SK-N-SH treated with all-trans-retinoic acid at 6 μM for 48 hours (cell line): ENCODE measurements at places on chromosomes 11 and 22.

DNA sequence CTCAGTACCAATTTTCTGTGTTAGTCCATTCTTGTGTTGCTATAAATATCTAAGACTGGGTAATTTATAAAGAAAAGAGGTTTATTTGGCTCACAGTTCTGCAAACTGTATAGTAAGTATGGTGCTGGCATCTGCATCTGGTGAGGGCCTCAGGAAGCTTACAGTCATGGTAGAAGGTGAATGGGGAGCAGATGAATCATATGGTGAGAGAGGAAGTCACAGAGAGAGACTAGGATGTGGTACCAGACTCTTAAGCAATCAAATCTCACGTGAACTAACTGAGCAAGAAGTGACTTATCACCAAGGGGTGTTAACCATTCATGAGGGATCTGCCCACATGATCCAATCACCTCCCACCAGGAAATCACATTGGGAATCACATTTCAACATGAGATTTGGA lies 60.8 kb upstream of the ZBED5 start:
- ATAC-seq = no peak

- no peak for ATAC-seq
These were observed 95.2 kb downstream of the DSCAML1 start for GRCh38 chr11:117701781-117702180.

DNA sequence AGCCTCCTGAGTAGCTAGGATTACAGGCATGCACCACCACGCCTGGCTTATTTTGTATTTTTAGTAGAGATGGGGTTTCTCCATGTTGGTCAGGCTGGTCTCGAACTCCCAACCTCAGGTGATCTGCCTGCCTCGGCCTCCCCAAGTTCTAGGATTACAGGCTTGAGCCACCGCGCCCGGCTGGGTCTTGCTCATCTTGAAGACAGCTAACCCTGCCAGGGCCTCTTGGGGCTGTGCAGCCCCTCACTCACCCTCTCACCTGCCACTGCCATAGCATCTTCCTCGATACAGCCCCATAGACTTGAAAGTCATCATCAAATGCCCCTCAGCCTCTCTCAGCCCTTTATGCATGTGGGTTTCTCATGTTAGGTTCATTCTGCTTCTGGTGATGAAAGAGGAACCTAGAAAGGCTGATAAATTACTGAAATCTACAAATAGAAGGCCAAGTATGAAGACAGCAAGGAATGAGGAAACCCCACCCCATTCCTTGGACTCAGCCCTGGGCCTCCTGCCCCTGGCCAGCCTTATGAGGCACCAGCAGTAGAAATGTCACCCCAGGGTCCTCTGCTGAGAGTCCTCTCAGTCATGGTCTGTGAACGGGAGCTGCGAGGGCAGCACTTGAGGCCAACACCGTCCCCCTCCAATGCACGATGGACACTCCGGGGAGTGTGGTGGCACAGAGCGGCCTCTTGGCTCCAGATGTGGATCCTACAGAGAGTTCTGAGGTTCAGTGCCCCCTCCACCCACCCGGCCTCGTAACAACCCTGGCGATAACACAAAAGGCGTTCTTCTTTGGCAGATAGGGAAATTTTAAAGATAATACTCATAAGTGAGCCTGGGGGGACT lies 24.8 kb downstream of the SCGB1A1 start:
- ATAC-seq = peak; percentile 21

DNA sequence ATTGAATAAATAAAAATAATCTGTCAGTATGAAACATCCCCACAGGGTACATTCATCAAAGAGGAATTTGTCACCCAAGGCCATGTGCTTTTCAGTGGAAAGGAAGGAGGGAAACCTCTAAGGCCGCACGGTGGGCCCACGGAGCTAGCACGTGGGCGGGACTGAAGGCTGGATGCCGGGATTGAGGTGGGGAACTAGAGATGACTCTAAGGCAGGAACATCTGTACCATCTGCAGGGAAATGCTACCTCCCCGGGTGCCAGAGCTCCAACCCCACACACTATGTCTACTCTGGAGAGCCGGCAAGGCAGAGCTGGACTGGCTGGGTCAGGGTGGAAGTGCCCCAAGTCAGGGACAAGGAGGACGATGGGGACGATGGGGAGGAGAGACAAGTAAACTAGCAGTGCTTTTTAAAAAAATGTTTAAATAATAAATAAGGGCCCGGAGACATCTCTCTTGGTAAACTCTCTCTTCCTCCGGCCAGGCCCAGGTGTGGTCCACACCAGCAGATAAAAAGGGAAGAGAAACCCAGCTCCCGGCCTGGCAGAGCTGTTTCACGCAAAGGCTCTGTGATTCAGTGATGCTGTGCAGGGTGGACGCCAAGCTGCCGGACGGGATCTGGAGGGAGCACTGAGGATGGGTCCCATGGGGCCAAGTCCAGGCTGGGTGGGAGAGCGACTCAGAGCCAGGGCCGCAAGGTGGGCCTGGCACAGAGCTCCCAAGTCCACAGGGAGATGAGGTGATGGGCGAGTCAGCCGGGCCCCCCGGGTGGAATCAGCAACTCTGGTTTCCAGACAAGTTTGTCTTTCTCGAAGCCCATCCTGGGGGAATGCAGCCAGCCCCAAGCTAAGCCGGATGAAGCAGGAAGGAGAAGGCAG lies 5.8 kb downstream of the LIF start:
- ATAC-seq = no peak

DNA sequence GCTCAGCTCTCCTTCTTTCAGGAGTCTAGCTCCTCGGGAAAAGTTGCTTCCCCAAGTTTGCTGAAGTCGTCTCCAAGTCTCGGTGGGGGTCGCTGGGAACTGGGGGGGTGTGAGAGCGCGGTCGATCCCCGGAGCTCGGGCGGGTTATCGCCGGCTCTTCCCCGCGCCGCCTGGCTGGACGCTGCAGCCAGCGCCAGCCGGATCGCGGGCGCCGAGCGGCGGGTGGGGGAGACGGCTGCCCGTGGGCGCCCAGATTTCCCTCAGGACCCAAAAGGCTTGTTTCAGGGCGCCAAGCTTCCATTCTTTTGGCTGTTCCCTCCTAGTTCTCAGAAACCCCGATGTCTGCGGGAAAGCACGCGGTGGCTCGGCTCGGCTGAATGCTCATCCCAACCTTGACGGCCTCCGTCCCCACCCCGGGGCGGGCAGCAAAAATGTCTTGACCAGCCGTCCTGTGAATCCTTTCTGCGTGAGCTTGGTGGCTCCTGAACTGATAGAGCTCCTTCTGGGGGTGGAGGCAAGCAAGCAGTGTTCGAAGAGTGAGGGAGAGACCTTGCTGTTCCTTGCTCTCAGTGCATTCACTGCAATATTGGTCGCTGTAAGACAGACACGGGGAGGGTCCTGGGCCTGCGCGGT lies 1.7 kb downstream of the ZBTB16 start:
- peak; percentile 63 for ATAC-seq

DNA sequence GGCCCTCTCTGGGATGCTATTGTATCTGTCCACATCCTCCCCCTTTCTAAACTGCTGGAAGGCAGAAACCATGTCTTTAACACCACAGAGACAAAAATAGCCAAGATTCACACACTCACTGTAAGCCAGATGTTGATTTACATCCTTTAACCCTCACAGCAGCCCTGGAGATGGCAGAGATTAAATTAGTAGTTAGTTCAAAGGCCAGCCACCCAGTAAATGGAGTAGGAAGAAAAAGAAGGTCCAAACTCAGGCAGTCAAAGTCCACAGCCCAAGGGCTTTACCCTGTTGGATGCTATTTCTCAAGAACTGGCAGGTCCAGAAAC lies 2.1 kb upstream of the ZNHIT2 start:
- no peak for ATAC-seq

GRCh38 chr11:67022961-67023956 lies at the start of gene SYT12:
Gene SYT12, plus strand, starts transcription at chr11:67023134. Its CDS starts 7,011 bp downstream, at chr11:67030145.
- peak; percentile 59 for ATAC-seq

DNA sequence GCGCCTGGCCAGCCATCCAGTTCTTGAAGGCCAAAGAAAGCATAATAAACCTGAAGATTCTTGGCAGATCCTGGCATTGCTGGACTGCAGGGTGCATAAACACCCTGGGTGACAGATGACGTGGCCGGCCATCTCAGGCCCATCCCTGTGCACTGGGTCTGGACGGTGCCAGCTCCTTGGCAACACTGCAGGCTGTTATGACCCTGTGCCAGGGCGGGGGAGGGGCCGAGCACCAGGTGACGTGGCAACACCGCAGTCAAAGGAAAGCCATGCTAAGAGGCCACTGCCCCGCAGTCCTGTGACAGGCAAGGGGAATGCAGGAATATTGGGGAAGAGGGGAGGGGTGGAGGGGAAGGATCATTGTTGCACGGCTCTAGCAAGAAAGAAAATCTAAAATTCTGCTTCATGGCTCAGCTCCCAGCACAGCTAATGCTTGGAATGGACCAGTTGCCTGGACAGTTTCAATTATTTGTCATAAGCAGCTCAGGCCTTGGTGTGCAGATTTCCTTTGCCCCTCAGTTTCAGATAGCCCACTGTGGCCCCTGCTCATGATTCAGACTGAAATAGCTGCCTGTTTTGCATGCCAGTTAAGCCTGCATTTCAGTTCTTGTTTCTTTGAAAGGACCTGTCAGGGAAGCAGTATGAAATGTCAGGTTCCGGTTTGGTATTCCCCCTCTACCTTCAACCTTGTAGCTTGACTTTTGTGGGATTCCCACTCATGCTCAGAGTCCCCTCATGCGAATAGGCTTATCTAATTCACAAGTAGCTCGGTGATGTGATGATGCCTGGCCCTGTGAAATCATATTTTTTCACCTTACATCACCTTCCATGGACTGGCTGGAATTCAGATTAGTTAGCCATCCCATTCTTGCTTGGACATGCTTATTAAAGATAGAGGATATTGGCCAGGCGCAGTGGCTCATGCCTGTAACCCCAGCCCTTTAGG lies 29.7 kb upstream of the DDX6 start:
- peak; percentile 75 for ATAC-seq

GRCh38 chr11:65071907-65072630 lies 11.8 kb downstream of the CDCA5 start:
- no peak for ATAC-seq

DNA sequence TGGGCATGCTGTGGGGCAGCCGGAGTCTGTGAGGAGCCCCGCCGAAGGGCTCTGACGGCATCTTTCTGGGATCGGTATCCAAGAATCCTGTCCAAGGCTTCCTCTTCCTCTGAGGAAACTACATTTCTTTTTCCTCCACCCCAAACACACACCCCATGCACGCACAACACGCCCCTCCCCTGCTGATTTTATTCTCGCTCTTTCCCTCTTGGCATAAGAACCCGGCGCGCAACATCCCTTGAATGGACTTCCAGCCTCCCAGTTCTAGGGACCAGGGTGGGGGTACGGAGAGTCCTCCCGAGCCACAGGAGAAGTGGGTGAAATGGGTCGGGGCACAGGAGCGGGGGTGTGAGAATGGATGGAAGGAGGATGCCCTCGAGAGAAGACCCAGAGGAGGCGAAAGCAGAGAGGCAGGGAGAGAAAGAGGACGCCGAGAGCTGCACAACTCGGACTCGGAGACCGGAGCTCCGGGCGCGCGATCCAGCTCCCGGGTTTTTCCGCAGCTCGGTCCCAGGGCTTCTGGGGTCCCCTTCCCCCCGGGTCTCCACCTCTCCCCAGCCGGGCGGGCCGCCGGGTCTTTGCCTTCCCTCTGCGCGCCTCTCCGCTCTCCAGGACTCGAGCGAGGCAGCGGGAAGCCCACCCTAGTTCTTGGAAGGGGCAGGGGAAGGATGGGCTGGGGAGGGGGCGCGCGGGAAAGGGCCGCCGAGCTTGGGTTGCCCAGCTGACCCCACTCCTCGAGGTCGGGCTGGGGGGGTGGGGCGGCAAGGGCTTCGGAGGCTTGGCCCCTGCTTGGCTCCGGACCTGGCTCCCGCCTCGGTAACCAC lies 1.5 kb upstream of the LARGE1 start:
- ATAC-seq = peak; percentile 55

GRCh38 chr11:120227228-120227852 lies 12.6 kb upstream of the POU2F3 start:
- no peak for ATAC-seq

DNA sequence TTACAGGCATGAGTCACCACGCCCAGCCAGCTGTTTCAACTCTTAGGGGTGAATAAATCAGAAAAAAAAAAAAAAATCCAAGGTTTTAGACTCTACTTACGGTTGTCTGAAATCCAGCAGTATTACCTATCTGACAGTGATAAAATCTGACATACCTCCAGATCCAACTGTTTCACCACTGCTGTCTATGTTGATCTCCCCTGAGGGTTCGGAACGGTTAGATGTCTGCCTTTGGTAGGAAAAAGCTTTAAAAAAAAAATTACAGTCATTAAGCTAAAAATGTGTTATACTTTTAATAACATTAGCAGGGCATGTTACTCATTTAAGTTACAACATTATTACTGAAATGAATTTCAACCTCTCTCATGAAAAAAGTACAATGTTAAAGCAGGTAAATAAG lies 21.1 kb downstream of the NCAPD3 start:
- ATAC-seq = no peak

DNA sequence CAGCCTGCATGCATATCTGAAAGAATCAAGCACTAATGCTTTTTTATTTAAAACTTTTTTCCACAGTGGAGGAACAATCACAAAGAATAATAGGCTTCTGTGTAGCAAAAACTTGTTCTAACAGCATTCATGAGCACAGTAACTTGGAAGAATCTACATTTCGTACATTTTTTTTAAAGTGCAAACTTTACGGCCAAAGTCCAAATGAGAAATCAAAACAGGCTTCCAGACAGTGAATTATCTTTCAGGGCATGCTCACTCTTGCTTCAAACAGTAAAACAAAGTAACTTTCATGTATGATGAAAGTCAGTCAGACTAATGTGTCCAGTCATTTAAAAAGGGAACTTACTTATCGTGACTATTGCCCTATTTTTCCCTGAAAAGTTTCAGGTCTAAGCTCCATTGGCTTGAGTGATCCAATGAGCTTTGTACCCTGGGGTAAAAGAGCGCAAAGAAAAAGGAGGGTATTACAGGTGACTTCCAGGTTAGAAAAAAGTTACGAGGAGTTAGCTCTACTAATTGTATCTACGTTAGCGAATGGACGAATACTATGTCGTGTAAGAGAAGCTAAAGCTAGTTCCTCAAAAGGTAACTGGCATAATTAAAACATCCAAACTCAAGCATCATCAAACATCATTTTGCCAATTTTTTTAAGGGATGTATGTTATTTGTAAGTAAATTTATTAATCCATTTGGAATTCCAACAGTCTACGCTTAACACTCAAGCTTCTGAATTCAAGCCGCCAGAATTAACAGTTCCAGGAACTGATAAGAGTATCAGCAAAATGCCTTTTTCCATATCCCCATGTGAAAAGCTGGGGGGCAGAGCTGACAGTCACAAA lies 1.7 kb downstream of the PICALM start:
- ATAC-seq = no peak

DNA sequence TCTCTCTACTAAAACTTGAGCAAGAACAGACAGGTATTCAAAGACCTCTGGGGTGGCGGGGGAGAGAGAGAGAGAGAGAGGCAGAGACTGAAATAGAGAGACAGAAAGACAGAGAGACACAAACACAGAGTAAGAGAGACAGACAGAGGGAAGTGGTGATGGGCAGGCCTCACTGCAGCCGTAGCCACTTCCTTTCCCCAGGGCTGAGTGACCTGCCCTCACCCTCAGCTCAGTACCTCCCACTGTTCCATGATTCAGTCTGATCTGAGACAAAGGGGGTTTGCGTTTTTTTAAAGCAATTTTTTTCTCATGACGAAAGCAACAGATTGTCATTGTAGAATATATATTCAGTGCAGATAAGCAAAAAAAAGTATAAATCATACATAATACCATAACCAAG lies 607.9 kb upstream of the B3GAT1 start:
- no peak for ATAC-seq
